ENCODE measurements at places on chromosomes 1 and 21. TPM values are rescaled to one million over a fixed set of nuclear protein-coding genes. Genes with fewer than 3 reads are reported as not detected.

The LCE1D gene
- not detected for total RNA-seq

The CHIA gene
- total RNA-seq, result not detected

The STYXL2 gene
- 0.59 TPM for total RNA-seq

DNA sequence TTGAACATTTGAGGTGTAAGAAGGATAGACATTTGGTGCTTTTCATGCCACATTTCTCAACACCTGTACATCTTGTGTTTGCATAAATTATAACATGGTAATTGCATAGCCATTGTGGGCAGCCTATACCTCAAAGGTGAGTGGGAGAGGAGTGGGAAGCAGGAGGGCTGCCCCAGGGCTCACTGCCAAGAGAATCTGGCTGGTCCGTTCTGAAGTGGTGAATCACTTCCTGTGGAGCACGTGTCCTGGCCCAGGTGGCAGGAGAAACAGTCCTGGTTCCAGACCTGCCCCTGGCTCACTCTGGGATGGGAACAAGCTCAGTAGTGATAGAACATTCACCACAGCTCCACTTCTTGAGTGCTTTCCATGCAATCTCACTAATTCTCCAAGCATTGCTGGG is 11.6 kb upstream of the OLFML2B start:
- H3K4me3 ChIP-seq, result no peak overlapping the region
- DNase-seq, result no peak
- H3K27ac ChIP-seq, result no peak overlapping the region
- peaks cover 16% of the 10 kb centered on the region for H3K27me3 ChIP-seq
- no peaks in the 10 kb centered on the region for H3K36me3 ChIP-seq

DNA sequence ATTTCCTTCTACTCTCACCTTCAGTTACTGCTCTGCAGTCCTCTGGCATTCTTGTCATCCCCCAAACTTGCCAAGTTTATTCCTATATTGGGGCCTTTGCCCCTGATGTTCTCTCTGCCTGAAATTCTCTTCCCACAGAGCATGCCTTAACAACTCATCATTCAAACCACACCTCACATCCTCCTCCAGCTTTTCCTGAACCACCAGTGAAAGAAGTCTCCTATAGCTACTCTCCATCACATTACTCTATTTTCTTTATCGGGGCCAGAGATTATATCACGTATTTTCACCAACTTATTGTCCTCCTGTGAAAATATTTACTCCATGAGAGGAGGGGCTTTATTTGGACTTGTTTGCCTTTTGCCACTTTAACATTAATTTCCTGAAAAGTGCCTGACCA is 32.1 kb downstream of the EXTL2 start:
- H3K4me3 ChIP-seq, result no peak overlapping the region
- no peaks in the 10 kb centered on the region for H3K27me3 ChIP-seq
- no peak for DNase-seq
- H3K27ac ChIP-seq, result no peak overlapping the region
- H3K4me1 ChIP-seq, result peaks cover 6% of the 10 kb centered on the region
- H3K36me3 ChIP-seq, result no peaks in the 10 kb centered on the region

DNA sequence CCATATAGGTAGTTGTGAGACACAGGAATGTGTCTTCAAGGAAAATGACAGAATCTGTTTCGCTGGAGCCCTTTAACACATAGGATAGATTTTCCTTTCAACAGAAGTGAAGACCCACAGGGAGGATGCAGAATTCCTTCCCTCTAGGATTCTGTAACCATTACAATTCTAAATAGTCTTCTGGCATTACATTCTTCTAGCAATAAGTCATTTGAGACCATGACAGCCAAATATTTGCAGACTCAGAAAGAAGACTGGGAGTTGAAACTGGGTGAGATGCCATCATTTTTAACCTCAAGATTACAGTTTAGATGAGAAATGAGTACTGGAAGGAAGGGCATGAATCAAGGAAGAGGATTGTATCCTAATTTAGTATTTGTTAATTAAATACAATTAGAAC is 61.6 kb downstream of the ZBTB18 start:
- no peak overlapping the region for H3K27ac ChIP-seq
- no peaks in the 10 kb centered on the region for H3K36me3 ChIP-seq

GRCh38 chr1:13587256-13588030 is 3.8 kb downstream of the PDPN start:
- peaks cover 28% of the 10 kb centered on the region for H3K4me1 ChIP-seq
- no peak overlapping the region for H3K27ac ChIP-seq
- no peak overlapping the region for H3K4me3 ChIP-seq
- H3K36me3 ChIP-seq, result no peaks in the 10 kb centered on the region
- H3K27me3 ChIP-seq, result peaks cover 60% of the 10 kb centered on the region

GRCh38 chr1:235675152-235675890 is 25.7 kb upstream of the GNG4 start:
- no peaks in the 10 kb centered on the region for H3K27me3 ChIP-seq
- DNase-seq, result no peak
- no peak overlapping the region for H3K27ac ChIP-seq

Measured in neural progenitor cell (in vitro differentiated cells).